ENCODE measurements at places on chromosomes 5 and 9. TPM values are rescaled to one million over a fixed set of nuclear protein-coding genes. Genes with fewer than 3 reads are reported as not detected.

GRCh38 chr9:91100878-91101450 is 260.8 kb downstream of the AUH start:
- DNase-seq: no peak

GRCh38 chr5:95083606-95084005 is 201.3 kb downstream of the MCTP1 start:
- no peak for DNase-seq

DNA sequence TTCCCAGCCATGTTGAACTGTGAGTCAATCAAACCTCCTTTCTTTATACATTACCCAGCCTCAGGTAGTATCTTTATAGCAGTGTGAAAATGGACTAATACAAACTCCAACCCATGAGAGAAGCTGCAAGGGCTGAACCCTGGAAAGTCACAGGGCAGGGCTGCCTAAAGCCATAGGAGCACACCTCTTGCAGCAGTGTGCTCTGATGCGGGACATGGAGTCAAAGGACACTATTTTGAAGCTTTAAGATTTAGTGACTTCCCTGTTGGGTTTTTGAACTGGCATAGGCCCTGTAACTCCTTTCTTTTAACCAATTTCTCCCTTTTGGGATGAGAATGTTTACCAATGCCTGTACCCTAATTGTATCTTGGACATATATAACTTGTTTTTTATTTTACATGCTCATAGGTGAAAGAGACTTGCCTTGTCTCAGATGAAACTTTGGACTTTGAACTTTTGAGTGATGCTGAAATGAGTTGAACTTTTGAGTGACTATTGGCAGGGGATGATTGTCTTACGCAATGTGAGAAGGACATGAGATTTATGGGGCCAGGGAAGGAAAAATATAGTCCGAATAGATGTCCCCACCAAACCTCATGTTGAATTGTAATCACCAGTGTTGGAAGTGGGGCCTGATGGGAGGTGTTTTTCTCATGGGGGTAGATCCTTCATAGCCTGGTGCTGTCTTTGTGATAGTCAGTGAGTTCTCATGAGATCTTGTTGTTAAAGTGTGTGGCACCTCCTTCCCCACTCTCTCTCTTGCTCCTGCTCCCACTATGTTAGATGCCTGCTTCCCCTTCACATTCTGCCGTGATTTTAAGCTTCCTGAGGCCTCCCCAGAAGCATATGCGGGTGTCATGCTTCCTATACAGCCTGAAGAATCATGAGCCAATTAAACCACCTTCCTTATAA is 159.5 kb upstream of the SPEF2 start:
- DNase-seq: no peak

DNA sequence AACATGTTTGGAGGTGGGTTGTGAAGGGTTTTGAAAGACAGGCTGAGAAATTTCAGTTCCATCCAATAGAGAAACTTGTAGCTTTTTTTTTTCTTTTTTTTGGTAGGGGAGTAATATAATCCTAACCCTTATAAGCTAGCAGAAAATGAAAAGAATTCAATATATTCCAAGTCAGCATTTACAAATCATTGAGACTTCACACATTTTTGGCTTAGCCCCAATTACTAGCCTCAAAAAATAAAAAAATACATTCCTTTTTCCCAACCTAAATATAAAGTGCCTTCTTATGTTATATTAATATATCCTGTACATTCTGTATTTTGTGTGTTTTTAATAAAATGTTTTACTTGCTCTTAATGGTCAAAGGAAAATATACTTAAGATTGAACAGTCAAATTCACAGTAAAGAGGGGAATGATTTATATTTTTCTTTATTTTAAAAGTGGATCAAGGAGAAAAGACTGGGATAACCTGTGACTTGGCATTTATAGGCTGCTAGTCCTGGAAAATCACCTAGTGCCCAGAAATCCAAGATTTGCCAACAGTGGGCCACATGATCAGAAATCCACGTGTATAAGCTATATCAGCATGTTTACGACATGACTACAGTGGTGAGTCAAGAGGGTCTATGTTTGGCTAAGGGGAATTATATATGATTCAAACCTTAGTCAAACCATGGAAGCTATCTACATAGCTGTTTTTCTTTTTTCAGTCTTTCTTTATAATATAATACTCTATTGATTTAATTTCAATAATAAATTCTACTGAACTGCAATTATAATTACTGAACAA is 14.5 kb downstream of the HACD4 start:
- no peak for DNase-seq

- DNase-seq: no peak
These were observed 127.8 kb upstream of the NR4A3 start for GRCh38 chr9:99693888-99694287.

DNA sequence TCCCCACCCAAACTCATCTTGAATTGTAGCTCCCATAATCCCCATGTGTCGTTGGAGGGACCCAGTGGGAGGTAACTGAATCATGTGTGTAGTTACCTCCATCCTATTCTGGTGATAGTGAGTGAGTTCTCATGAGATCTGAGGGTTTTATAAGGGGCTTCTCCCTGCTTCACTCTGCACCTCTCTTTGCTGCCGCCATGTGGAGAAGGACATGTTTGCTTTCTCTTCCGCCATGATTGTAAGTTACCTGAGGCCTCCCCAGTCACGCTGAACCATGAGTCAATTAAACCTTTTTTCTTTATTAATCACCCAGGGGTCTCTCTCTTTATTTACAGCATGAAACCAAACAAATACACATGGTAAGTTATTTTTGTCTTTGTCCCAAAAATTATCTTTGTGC is 726.1 kb downstream of the CDH18 start:
- no peak for DNase-seq

DNA sequence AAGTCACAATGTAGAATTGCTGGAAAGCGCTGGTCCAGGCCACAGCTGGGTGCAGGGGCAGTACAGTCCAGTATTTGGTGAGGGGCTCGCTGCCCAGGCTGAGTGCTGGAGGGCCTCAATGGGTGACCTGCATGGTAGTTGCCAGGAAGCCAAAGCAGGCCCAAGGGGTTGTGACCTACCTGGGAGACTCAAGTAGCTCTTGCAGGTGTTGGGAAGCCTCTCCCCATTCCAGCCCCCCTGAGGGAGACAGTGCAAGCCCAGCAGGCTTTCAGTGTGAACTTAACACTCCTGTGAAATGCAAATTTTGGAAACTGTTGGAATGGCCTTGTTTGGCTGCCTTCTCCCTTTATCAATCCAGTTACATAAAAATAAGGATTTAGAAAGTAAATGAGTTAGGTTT is 13.9 kb downstream of the KDM4C start:
- no peak for DNase-seq

GRCh38 chr5:35908814-35909213 is 29.6 kb downstream of the CAPSL start:
- no peak for DNase-seq

DNA sequence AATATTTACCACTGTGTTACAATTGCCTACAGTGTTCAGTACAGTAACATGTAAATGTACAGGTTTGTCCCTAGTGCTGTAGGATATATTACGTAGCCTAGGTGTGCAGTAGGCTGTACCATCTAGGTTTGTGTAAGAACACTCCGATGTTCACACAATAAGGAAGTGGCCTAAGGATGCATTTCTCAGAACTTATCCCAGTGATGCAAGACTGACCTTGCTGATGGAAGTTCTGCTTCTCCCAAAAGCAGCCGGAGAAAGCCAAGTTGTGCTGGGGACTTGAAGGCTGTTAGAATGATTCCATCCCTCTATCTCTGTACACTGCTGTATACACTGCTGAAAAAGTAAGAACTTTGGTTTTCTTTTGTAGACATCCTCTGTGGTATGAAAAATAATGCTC is 21.6 kb downstream of the NEUROG1 start:
- no peak for DNase-seq

DNA sequence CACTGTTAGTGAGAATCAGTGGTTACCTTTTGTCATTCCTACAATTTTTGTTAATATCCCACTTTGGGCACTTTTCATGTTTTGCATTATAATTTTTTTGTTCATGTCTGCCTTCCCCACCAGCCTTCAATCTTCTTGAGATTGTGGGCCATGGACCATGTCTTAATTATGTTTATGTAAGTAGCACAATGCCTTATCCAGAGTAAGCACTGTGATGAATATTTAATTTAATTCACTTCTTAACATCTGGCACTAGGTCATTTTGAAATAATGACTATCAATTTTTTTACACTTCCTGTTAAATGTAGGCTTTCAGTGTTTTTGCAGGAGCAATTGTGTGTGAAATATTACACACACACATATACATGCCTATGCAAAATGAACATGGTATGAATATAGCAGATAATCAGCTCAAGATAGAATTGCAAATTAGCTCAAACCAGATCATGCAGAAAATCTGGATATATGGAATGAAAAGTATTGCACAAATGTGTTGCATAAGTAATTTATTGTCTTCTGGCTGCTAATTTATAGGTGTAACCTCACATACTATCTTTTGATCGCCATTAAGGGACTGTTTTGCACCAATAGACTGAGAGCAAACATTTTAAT is 5.3 kb upstream of the SHOC1 start:
- no peak for DNase-seq

DNA sequence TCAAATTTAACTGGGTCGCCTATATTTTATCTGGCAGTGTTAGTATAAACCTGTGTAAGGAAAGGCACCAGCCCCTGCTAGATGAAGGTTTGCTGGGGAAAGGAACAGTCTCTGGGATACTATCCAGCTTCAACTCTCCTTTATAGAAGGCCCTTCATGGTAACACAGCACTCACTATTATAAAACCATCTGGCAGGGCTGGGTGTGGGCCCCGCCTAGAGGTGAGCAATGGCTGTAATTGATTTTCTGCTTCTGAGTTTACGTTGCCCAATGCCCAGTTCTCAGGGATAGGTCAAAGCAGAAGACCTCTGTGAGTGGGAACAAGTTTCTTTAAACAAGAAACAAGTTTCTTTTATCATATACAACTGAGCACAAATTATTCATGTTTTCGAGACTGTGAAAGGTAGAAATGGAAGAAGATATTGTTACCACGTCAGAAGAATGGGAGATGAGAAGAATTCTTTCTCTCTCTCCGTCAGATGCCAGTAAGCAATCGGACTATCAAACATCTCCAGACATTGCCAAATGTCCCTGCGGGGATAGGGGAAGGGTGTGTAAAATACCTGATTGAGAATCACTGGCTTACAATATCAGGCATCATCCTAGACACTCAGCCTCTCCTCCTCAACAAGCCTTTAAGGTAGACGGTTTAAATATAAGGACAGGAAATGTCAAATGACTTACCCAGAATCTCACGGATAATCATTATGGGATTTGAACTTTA is 205.9 kb downstream of the PDZD2 start:
- no peak for DNase-seq

- DNase-seq: no peak
These were observed 299.1 kb upstream of the EFNA5 start for GRCh38 chr5:107969847-107970246.

DNA sequence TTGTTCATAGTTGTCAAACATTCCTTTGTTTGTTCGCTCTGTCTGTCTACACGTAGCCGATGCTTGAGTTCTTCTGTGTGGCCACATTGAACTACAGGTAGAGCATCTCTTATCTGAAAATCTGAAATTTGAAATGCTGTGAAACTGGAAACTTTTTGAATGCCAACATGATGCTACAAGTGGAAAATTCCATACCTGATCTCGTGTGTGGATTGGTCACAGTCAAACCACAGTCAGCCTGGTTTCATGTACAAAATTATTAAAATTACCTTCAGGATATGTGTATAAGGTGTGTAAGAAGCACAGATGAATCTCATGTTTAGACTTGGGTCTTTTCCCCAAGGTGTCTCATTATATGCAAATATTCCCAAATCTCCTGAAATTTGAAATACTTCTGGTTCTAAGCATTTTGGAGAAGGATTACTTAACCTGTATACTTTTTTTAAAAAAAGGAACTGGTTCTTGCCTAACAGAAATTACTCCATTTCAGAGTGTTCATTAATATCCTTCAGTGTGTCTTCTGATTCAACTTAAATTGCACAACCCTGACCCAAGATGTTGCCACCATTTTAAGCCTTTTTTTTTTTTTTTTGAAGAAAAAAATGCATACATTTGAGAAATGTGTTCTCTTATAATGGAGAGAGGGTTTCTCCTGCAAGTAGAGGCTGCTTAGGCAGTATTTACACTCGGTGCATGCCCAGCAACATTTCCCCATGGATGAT is 254.3 kb downstream of the MAST4 start:
- no peak for DNase-seq

GRCh38 chr9:136829412-136829811 is 12.9 kb upstream of the AJM1 start:
- no peak for DNase-seq

DNA sequence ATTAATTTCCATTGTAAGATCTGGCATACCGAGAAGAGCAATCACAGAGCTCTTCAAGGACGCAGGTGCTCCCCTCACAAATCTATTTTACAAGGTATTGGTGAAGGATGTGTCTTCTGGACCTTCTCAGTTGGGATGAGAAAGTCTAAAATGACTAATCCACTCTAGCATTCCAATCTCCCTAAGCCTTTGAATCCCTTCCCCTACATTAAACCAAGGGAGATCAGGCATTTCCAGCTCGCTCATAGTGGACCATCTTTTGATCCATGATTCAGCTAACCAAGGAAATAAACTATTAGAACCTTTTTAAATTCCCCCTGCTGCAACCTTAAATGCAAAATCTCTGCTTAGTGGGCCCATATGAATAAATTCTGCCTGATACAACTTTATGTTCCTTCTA is 95.9 kb upstream of the FBN2 start:
- DNase-seq: no peak

- no peak for DNase-seq
These were observed 323.3 kb downstream of the ASTN2 start for GRCh38 chr9:117091529-117091928.

DNA sequence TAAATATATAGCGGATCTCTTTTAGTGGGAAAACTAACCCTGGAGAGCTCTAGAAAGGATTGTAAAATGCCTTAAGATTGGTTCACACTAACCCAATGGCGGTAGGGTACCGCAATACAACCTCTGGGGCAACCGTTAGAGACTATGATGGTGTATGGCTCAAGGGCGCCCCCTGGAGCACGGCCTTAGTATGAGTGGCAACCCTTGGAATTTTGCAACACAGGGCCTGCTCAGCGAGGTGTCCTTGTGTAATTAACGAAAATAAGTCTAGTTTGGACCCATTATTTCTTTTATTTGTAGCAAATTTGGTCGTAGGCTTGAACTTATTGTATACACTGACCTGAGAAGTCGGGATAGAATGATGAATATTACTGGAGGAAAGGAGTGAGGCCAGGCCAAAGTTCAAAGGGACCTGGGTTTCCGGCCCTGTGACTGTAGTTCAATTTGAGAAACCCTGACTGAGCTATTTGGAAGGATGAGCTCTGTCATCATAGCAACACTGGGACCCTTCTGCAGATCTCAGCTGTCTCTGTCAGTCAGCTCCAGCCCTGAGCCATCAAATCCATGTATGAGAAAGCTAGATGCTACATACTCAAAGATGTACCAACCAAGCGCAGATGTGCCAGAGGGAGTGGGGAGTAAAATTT is 54.8 kb downstream of the CAMK4 start:
- DNase-seq: no peak

Gene SLC25A48
- 8.2 TPM for total RNA-seq

Gene GDNF
- total RNA-seq: 0.98 TPM

Gene IL13
- total RNA-seq: not detected

Gene SMIM27
- total RNA-seq: 9.1 TPM

Gene IRGM
- total RNA-seq: not detected

Gene GGTA1
- total RNA-seq: not detected

Gene CCL27
- total RNA-seq: 0.43 TPM

Gene GABRG2
- 0.24 TPM for total RNA-seq

Gene SUSD1
- total RNA-seq: 16.3 TPM

Gene DNAH5
- total RNA-seq: 1.2 TPM

Gene PAXX
- total RNA-seq: 63.4 TPM

Gene ERBIN
- total RNA-seq: 57.5 TPM

All from type B pancreatic cell (in vitro differentiated cells).